NCI-H1436 (cell line): ENCODE measurements at places on chromosomes 1 and 21.
A peak's percentile ranks its signal among the peaks of the same experiment; 100 is the strongest.

- DNase-seq = no peak
Observed at GRCh38 chr1:192903142-192903541, 94.3 kb downstream of the RGS2 start.

DNA sequence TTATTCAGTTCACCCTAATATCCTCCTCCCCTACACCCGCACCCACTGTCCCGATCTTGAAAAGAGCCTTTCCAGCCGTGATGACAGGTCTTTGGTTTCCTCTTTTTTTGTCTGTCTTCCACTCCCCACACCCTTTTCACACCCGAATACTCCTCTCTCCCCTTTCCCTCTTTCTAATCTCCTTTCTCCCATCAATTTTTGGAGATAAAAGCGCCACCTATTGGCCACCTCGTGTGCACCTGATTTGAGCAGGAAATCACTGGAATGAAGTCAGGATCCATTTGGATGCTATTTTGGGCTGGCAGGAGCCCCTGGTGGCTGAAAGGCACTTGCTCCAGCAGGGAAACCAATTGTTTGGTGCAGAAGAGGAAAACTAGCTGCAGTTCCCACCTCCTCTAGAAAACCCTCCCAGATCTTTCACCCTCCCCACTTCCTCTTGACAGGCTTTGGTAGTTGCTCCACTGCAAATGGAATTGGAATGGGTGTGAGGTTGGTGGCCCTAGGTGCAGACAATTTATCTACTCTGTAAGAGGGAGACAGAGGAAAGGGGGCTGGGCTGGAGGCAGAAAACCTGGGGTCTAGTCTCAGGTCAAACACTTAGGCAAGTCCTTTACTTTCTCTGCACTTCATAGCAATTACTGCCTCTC, 8.4 kb downstream of the FOXE3 start:
- DNase-seq = peak; percentile 28

GRCh38 chr21:19123053-19123452, 719.5 kb upstream of the TMPRSS15 start:
- DNase-seq = no peak

DNA sequence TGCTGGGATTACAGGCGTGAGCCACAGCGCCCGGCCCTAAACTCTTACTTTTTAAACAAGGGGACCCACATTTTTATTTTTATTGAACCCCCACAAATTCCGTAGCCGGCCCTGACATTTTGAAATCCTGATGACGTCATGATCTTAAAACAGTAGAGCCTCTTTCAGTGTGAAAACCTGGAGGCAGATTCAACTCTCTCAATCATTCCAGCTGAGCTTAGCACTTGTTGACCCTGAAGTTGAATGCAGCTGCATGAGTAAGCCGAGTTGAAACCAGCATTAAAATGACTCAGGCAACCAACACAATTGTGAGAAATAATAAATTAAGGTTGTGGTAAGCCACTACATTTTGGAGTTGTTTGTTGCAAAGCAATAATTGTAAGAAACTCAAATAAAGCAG, 93.9 kb upstream of the ADGRL4 start:
- no peak for DNase-seq

GRCh38 chr1:208985231-208985630, 598.3 kb upstream of the CAMK1G start:
- DNase-seq = no peak

GRCh38 chr1:55039342-55040082, at the start of gene PCSK9:
Gene PCSK9 (plus strand): TSS chr1:55039548. CDS start chr1:55039838, 290 bp downstream.
- DNase-seq = no peak
